ENCODE measurements at places on chromosomes 12 and 14. TPM values are rescaled to one million over a fixed set of nuclear protein-coding genes. Genes with fewer than 3 reads are reported as not detected.

DNA sequence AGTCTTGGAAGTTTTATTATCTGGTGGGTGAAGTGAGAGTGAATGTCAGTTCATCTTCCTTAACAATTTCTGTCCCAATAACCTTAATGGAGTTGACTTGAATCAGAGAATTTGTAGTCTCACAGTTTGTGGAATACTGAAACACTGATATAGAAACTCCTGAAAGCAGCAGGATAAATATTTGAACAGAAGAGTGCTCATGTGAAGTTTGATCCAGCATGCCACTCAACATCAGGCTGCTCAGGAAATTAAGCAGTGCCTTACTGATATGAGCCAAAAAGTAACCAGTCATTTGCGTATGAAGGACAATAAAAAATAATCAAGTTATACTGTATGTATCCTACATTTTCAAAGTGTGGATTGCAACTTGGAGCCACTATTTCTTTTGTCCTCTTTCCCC, 15.7 kb downstream of the MUCL1 start:
- H3K27me3 ChIP-seq: no peaks in the 10 kb centered on the region
- H3K36me3 ChIP-seq: no peaks in the 10 kb centered on the region
- no peaks in the 10 kb centered on the region for H3K4me1 ChIP-seq
- DNase-seq: no peak
- H3K4me3 ChIP-seq: no peak overlapping the region
- H3K27ac ChIP-seq: no peak overlapping the region

- H3K36me3 ChIP-seq: no peaks in the 10 kb centered on the region
- peaks cover 47% of the 10 kb centered on the region for H3K4me1 ChIP-seq
- DNase-seq: no peak
- H3K27me3 ChIP-seq: no peaks in the 10 kb centered on the region
- no peak overlapping the region for H3K4me3 ChIP-seq
Observed at GRCh38 chr12:26271889-26272492, 76.6 kb downstream of the SSPN start.

DNA sequence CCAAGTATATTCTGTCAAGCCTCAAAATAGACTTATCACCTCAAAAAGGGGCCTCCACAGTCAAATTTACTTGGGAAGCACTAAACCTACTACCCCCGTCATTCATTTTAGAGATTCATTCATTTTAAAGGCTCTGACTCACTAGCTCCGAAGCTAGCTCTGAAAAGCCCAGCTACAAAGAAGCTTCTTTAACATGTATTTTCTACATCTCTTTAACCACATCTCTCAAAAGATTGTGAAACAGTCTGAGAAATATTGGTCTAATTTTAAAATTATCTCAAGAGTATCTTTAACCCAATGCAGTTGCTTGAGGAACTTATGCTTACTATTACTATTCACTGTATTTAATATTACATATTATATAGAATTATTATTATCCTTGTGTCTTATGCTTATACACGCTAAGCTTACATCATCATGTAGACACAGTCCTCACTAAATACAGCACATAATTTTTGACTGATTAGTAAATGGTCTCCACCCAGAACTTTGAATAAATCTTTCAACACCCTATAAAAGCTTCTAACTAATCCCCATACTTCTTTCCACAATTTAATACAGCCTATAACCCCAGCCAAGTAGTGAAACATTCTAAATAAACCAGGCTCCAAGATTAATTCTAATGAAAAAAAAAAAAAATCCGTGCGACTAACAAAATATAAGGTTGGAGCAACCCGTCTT, 7.8 kb downstream of the NT5DC3 start:
- peaks cover 18% of the 10 kb centered on the region for H3K4me1 ChIP-seq
- H3K27ac ChIP-seq: no peak overlapping the region
- H3K36me3 ChIP-seq: peaks cover 2% of the 10 kb centered on the region
- no peak for DNase-seq
- no peak overlapping the region for H3K4me3 ChIP-seq
- no peaks in the 10 kb centered on the region for H3K27me3 ChIP-seq

DNA sequence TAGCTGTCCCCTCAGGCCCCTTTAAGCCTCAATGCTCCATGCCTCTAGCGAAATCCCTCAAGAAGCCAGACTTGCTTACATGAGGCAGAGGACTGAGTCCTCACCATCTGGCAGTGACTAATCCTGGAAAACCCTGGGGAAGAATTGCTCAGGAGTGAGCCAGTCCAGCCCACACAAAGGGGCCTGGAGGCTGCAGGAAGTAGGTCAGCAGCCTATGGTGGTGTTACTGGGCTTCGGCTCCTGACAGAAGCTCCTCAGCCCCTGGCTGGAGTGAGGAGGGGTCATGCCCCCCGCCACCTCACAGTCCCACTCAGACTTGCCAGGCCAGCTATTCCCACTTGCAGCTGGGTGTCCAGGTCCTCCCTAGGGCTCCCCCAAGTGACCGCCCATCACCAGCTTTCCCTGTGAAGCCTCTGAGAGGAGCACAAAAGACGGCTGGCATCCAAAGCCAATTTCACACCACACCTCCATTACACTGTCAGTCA, 250.5 kb downstream of the DPF3 start:
- H3K4me3 ChIP-seq: no peak overlapping the region
- H3K36me3 ChIP-seq: no peaks in the 10 kb centered on the region
- no peaks in the 10 kb centered on the region for H3K27me3 ChIP-seq
- H3K27ac ChIP-seq: no peak overlapping the region

KRT78 gene
- total RNA-seq: not detected

RBM19 gene
- total RNA-seq: 41.4 TPM

HAL gene
- total RNA-seq: 0.82 TPM
